ENCODE measurements at places on chromosomes 1 and 21.
A peak's percentile ranks its signal among the peaks of the same experiment; 100 is the strongest.

DNA sequence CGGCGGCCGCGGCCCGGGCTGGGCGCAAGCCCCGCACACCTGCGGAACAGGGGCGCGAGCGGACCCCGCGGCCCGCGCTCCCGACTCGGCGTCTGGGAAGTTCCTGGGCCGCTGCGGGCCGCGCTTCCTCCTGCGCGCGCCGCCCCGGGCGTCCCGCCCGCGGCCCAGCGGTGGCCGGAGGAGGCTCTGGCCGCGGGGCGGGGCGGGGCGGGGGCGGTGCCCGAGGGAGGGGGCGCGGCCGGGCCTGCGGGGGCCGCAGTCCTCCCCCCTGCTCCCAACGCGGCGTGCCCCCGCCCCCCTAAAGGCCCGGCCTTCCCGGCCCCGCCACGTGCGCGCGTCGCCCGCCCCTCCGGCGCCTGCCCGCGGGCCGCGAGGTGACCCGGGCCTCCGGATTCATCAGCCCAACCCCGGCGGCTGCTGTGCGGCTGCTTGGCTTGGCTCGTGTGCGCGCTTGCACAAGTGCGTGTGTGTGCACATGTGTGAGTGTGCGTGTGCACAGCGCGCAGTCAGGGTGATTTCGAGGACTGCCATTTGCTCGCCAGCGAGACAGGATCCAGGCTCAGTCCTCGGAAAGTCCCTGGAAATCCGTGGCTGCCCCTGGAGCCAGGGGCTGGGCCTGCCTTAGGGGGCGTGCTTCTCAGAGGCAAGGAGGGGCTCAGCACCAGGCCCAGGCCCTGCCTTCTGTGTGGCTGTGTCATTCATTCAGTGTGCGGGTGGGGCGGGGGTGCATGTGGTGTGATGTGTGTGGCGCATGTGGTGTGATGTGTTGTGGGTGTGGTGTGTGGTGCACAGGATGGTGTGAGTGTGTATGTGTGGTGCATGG is at the start of gene C2CD2:
Gene C2CD2 (minus strand): TSS at position 188 of the 823 bp plus-strand sequence. CDS start 370 bp downstream, outside the sequence.
- DNase-seq = peak; percentile 23

- no peak for DNase-seq
Observed at GRCh38 chr1:221779771-221780170, 37.9 kb upstream of the DUSP10 start.

GRCh38 chr1:172322219-172323061 is 98.0 kb upstream of the C1orf105 start:
- no peak for DNase-seq

GRCh38 chr1:72221811-72222210 is 60.5 kb downstream of the NEGR1 start:
- DNase-seq = no peak

- DNase-seq = no peak
Observed at GRCh38 chr1:206899717-206900116, 2.5 kb downstream of the IL24 start.

GRCh38 chr1:26986658-26987057 is 6.8 kb upstream of the TRNP1 start:
- DNase-seq = no peak

GRCh38 chr1:7266561-7266960 is 481.3 kb downstream of the CAMTA1 start:
- no peak for DNase-seq

GRCh38 chr1:14659913-14660312 is 61.4 kb downstream of the KAZN start:
- DNase-seq = no peak

DNA sequence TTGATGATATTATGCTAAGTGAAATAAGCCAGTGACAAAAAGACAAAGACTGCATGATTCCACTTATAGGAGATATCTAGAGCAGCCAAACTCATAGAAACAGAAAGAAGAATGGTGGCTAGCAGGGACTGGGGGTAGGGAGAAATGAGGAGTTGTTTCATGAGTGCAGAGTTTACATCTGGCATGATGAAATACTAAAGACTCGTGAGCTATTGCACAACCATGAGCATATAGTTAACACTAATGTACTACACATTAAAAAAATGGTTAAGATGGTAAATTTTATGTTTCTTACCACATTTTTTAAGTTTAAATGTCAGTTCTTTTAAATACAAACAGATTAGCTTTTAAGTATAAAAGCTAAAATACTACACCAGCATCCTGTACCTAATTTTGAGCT is 57.8 kb downstream of the ESRRG start:
- DNase-seq = no peak

- DNase-seq = no peak
Observed at GRCh38 chr1:218938259-218938658, 235.4 kb upstream of the LYPLAL1 start.

DNA sequence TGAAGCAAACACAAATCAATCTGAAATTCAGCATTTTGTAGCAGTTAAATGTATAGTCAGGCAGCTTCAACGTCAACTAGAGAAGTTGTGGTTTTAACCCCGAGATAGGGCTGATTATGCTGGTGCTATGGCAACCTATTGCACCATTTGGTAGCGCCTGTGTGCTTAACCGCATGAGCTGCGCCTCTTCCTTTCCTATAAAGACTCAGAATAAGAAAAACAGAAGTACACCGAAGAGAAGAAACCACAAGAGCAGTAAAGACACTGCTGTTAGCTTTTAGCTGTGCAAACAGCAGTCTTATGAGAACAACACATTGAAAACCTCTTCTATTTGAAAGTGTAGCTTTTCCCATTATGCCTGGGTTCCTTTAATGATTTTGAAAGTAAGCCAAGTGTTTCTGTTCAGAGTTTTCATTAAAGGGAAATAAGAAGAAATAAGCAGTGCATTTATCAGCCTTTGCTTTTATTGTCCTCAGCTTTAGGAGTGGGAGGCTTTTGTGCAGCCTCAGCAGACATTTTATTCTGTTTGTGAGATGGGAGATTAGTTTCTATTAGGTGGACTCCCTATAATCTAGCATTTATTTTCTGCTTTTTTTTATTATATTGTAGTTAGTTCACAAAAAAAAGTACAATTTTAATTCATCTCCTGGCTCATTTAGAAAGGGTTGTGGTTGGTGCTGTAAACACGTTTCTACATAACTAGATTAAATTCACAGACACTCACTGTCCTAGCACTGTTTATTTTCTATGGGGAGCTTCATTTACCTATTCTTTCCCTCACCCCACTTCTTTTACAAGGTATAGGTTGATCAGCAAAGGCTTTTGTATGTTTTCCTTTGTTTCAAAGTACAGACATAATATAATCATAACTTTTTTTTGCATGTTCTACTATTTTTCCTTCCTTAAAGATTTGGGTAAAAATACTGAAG is 43.3 kb downstream of the PTPRC start:
- peak; percentile 25 for DNase-seq

DNA sequence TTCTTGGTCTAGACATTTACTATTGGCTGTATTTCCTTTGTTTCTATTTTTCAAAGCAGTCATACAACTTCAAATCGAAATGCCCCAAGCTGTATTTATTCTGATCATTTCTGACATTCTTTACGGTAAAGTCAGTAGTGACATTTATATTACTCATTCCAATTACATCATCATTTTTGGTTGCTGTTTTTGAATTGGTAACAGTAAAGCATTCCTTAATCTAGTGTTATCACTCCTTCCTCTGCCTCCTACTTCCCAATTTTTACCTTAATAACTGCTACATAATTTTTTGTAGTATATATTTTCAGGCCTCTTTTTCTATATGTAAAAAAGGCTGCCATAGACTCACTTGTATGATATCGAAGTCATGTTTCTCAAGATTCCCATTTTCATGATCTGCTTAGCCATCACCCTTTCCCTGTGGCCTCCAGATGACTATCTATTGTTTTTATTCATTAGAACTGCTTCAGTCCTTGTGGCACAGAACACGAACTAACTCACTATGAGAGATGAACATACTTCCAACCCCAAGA is 167.2 kb downstream of the RUNX1 start:
- no peak for DNase-seq

- DNase-seq = no peak
Observed at GRCh38 chr1:118116909-118117308, 68.1 kb downstream of the SPAG17 start.

DNA sequence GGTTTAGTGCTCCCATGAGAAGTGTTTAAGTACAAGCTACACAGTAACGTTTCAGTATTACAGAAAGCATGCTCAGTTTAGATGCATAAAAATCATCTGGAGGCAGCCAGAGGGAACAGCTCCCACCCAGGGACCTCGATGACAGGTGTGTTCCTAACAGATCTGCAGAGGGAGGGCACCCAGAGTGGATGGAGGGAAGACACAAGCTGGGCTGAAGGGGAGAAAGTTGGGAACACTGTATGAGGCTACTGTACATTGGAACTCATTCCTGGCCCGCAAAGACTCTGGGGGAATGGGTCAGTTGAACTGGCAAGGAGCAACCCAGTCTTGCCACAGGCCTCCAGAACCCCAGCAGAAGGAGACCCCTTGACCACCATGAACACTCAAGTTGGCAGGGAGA is 52.4 kb downstream of the ZP4 start:
- no peak for DNase-seq

DNA sequence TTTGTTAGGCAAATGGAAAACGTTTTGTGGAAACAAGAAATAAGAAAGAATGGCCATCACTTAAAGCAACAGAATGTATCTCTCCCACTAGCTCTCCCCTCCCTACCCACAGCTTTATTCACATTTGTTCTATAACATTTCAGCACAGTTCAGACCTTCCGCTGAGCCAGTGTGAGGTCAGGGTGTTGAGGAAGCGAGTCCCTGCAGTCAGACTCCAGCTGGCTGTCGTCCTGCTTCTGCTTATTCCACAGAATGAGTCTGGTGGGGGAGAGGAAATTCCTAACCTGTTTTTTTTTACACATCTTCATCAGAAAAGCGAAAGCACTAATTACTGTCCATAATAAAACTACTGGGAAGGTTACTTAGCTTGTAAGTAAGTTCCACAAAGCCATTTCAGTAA is 39.0 kb downstream of the MRPL39 start:
- DNase-seq = no peak

DNA sequence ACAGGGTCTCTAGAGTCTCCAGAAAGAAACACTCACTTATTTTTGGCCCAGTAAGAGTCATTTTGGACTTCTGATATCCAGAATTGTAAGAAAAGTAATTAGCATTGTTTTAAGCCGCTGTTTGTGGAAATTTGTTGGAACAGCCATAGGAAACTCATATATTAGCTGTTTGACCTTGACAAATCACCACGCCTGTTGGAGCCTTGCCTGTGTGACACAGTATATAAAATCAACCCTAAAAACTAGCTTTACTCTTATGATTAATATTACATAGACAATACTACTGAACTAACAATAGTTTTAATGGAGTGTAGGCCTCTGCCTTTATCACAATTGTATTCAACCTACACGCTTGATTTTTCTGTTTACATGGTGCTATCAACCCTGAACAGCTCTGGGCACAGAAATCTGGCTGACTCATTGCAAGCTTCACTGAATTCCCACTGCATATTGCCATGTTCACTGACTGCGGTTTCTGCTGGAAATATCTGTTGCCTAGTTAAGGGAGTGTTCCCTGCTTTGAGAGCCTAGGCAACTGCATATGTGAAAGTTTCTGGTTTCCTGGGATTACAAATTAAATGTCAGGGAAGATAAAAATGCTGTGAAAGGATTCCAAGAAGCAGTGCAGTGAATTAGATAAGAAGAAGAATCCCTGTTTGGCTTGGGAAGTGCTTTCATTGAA is 419.5 kb upstream of the DEPDC1 start:
- DNase-seq = peak; percentile 73

- no peak for DNase-seq
Observed at GRCh38 chr1:106603616-106604015, 452.9 kb upstream of the PRMT6 start.

DNA sequence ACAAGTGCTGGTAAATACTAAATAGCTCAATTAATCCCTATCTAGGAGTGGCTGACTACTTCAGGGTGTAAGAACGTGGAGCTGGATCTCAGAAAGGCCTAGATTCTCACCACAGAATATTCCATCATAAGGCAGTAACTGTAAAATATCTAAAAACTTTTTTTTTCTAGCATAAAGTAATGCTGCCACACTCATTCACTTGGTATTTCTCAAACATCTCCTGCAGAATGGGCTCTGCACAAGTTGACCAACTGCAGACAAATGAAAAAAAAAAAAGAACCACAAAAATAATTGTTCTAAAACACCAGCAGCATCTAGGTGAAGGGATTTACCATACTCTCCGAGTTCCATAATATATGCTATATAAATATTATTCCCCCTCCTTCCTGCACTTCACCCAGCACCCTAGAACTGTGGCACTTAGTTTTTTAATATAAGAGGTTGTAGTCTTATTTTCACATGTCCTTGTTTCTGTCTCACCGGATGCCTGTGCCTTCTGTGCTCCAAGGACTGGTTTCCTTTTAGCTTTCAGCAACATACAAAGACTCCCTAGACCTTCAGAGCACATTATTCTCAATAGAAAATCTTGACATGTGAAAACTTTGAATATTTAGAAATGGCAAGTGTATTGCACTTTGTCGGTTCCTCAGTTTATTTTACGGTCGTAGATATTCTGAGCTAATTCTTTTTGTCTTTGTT is 8.9 kb downstream of the VSIG8 start:
- DNase-seq = no peak

- no peak for DNase-seq
Observed at GRCh38 chr1:118486199-118486598, 301.2 kb upstream of the SPAG17 start.

GRCh38 chr1:190897233-190897632 is 419.6 kb upstream of the BRINP3 start:
- DNase-seq = no peak

- DNase-seq = no peak
Observed at GRCh38 chr1:18817316-18817715, 42.1 kb downstream of the TAS1R2 start.

- no peak for DNase-seq
Observed at GRCh38 chr1:168260393-168260792, 20.3 kb upstream of the TBX19 start.

DNA sequence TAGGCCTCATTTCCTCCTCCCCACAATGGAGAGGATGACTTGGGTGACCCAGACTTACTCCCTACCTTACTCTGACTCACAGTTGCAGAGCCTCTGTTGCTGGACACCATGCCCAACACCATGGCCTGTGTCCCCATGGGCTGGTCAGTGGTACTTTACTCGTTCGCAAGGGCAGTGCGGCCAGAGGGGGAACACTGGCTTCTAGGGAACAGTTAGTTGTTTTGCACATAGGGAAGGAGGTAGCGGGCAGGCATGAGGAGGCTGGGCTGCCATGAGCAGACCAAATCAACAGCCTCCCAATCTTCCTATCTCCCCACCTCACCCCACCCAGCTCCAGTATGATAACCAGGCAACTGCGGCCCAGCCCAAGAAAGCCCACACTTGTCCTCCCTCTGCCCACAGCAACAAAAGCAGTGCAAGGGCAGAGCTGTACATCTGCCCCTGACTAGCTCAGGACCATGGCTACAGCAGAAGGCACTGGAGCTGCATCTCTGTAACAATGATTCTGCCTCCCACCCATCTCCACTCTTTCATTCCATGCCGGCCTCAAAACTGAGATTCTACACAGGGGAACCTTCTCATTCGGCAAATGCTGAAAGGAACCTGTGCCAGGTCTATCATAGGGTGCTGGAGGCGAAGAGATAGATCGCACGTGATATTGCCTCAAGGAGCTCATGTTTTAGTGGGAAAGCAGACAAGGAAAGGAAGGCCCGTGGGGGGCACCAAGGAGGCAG is 18.6 kb downstream of the TAL1 start:
- no peak for DNase-seq

- no peak for DNase-seq
Observed at GRCh38 chr1:84849357-84849975, 43.5 kb downstream of the LPAR3 start.

Data from hippocampal formation (tissue), 2 donors.